H7 (cell line): ENCODE measurements at places on chromosomes 11 and 22.

DNA sequence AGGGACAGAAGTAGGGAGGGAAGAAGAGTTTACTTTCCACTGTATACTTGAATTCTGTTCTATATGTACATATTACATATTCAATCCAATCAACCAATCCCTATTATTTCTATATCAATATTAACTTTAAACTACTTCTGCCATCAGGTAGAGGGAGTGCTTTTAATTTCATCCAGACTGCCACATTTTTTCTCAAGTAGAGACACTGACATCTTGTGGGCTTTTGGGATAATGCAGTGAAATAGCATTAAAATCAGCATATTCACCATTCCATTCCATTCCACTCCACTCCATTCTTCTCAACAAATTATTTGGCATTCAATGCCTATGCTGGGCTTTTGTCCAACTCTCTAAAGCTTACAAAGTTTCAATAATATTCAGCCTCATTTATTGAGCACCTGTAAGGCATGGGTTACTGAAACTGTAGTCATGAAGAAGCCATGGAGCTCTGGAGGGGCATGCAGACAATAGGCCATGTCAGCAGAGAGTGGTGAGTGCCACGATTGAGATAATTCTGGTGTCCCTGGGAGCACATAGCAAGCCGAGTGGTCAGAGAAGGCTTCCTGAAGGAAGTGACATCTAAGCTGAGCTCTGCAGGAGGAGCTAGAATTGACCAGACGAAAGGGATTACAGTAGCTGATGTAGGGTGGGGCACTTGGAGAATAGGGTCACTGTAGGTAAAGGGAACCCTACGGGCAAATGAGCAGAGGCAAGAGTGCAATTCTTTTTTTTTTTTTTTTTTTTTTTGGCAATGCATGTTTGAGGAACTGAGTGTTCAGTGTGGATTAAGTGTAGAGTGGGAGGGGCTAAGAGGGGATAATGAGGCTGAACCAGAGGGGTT lies 12.8 kb upstream of the CLPB start:
- DNase-seq = peak; percentile 75

GRCh38 chr22:19998232-19998951 lies 18.2 kb downstream of the ARVCF start:
- DNase-seq = peak; percentile 76

- DNase-seq = no peak
Observed at GRCh38 chr11:28245131-28245530, 136.9 kb downstream of the METTL15 start.

GRCh38 chr11:34158661-34159060 lies 53.2 kb downstream of the NAT10 start:
- DNase-seq = no peak

GRCh38 chr11:9955391-9955790 lies 291.5 kb downstream of the SWAP70 start:
- no peak for DNase-seq

DNA sequence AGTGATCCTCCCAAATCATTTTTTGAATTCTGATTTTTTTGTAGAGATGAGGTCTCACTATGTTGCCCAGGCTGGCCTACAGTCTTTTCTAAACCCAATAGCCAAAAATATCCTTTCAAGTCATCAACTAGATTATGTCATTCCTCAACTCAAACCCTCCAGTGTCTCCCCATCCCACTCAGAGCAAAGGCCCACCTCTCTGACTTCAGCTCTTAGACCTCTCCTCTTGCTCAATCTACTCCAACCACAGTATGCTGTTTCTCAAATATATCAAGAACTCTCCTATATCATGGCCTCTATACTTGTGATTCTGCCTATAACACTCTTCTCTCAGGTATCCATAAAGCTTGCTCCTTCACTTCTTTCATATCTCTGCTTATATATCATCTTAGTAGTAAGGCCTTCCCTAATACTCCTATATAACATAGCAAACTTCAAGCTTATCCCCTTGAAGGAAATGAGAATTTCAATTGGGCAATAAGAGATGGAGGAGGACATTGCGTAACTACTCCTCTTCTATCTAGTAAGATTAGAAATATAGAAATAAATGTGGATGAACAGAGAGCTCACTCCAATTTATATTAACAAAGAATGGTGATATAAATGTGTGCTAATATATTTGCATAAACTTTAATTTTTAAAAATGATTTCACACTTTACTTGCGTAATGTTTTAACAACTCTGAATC lies 24.5 kb downstream of the DLG2 start:
- no peak for DNase-seq

- DNase-seq = no peak
Observed at GRCh38 chr11:6611092-6611962, 689 bp downstream of the TAF10 start.

GRCh38 chr22:50525858-50526107 lies 385 bp upstream of the SCO2 start:
- no peak for DNase-seq

DNA sequence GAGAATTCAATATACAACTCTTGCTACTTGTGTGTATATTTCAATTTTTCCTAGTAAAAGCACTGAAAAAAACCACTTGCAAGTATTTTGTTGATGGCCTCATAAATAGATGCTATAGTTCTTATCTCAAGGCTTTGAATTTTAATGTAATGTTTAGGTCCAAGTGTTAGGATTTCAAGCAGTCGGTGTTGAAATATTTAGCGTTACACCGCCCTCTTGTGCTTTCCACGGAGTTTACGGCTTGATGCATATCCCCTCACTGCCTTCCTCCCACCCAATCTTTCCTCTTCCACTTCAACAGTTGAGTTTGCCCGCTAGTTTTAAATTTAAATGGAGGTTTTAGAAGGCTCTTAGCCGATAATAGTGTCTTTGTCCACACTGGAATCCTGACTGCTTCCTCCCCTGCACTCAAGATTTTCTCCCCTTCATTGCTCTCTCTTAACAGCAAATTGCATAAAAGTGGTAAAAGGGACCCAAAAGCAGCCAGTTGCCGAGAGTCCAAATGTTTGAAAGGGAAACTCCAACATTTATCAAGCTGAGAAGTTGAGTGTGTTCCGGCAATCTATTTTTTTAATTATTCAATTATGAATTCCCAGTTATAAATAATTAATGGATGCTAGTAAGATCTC lies 25.9 kb upstream of the HTATIP2 start:
- DNase-seq = peak; percentile 45

GRCh38 chr11:130874396-130874795 lies 41.9 kb downstream of the SNX19 start:
- no peak for DNase-seq

- no peak for DNase-seq
Observed at GRCh38 chr11:13308704-13309103, 31.1 kb downstream of the BMAL1 start.

- DNase-seq = peak; percentile 32
Observed at GRCh38 chr11:77779935-77780334, 40.6 kb downstream of the RSF1 start.

GRCh38 chr22:38826386-38826785 lies 17.4 kb downstream of the NPTXR start:
- no peak for DNase-seq

GRCh38 chr11:118677977-118678376 lies 1.5 kb downstream of the TREH start:
- DNase-seq = no peak

- peak; percentile 78 for DNase-seq
Observed at GRCh38 chr11:61834278-61835048, 6.4 kb downstream of the FADS2 start.

- DNase-seq = peak; percentile 81
Observed at GRCh38 chr11:95149651-95150364, 60.2 kb downstream of the ENDOD1 start.

DNA sequence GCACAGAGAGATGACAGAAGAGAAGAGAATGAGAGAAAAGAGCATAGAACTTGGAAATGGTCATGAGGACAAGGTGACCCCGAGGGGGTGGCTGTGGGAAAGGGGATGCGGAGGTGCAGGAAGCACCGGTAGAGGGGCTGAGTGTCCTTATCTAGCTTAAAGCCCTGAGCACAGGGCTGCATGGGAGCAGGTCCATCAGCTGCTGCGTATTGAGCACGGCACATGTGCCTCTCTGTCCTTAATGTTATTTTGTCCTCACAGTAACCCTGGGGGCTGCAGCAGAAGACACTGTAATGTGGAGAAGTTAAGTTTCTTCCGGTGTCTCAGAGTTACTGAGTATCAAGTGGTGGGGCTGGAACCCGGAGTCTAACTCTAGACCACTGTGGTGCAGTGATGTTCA lies 94.4 kb upstream of the OR4B1 start:
- no peak for DNase-seq
